ENCODE measurements at places on chromosomes 4 and X.

DNA sequence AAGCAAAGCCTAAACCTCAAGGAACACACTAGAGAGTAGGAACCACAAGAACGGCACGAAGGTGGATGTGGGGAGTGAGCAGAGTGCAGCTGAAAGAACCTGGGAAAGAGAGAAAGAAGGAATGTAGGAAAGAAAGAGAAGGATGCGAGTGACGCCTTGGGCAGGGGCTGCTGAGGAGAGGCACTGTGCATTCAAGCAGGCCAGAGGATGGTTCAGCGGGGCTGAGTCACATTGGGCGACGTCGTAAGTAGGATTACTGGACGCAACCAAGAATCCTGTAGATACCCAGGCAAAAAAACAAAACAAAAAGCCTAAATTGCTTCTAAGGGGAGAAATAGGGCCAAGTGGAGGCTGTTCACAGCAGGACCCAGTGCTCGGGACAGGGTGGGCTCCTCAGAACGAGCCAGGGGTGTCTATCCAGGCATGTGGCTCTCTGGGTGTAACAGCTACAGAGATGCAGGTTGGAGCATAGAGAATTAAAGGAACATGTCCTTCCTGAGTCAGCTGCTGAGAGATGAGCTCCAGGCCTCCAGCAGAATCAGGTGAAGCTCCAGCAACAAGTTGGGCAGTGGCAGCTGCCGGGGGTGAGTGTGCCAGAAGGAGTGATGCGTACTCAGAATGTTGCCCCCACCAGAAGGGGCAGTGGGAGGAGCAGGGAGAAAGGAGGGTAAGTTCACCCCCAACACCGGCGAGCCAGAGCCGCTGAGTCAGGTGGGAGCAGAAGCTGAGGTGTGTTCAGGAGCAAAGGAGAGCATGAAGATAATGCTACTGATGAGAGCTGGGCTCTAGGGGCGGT, 38.6 kb downstream of the NELFA start:
- no peak for DNase-seq

GRCh38 chrX:11100281-11101035, 10.7 kb upstream of the HCCS start:
- DNase-seq: no peak

DNA sequence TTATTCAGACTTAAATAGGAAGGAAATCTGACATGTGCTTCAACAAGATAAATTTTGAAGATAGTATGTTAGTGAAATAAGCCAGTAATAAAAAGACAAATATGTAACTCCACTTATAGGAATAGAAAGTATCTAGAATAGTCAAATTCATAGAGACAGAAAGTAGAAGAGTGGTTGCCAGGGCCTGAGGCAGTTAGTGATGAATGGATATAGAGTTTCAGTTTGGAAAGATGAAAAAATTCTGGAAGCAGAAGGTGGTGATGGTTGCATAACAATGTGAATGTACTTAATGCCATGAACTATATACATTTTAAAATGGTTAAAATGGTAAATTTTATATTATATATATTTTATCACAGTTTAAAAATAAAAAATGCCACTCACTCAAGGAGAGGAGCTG, 54.3 kb downstream of the HAND2 start:
- no peak for DNase-seq

- no peak for DNase-seq
Measured at GRCh38 chrX:139297638-139298037, 232.9 kb upstream of the F9 start.

GRCh38 chr4:174265916-174266315, 17.6 kb downstream of the FBXO8 start:
- no peak for DNase-seq

DNA sequence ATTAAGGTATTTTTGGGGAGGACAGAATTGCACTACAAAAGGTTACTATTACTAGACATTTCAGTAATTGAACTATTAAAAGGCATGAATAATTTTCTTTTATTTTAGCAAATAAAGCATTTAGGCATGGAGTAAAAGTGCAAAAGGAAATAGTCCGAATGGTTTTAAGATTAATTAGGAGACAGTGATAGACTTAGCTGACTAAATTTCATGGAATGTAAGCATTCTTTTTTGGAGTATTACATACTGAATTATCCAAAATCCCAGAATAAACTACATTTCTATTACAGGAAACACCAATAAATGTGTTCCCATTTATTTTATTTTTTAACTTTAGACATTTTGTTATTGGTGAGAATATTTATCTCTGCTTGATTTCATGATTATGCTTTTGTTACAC, 30.7 kb upstream of the MAP9 start:
- DNase-seq: no peak

- no peak for DNase-seq
Measured at GRCh38 chr4:77449171-77449570, 156.4 kb upstream of the CXCL13 start.

DNA sequence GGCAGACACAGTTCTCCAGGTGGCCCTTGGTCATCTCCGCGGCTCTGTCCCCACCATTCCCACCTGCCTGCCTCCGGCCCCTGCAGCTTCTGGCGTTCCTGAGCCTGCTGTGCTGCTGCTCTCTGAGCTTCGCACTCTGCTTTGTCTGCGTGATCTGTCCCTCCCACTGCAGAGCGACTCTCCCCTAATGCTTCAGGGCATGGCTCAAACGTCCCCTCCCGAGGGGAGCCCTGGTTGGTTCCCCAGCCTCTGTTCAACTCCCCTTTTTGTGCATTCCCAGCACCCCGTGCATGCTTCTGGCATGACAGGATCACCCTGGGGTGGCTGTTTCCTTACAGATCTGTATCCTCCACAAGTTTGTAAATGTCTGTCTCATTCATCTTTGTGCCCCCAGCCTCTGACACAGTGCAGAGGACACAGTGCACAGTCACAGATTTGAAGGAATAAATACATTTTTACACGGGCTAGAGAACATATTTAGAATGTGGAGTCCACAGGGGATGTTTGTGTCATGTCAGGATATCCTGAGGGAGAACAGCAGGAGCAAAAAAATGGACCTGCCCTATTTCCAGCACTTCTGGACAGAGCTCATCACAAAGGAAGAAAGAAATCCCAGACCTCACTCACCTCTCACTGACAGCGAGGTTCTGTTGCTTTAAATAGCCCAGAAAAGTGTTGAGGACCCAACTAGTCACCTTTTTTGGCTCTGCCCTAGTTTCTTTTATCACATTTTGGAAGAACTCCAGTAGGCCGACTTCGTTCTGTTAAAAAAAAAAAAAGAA, 72.6 kb downstream of the GATB start:
- no peak for DNase-seq

DNA sequence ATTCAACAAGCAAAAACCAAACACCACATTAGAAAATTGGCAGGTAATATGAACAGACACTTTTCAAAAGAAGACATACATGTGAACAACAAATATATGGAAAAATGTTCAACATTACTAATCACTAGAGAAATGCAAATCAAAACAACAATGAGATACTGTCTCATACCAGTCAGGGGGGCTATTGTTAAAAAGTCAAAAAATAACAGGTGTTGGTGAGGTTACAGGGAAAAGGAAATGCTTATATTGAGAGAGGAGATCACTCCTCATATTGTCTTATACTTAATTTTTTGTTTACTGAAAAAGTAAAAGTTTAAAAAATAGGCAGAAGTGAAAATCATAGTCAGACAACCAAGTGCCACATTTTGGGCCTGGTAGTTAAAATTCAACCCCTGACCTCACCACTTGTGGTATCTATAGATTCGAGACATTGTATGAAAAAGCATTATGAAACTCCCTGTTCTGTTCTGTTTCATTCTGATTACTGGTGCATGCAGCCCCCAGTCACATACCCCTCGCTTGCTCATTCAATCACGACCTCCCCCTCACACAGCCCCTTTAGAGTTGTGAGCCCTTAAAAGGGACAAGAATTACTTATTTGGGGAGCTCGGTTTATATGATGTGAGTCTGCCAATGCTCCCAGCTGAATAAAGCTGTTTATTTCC, 153.7 kb upstream of the FGF16 start:
- no peak for DNase-seq

GRCh38 chr4:130955520-130955919, 1859.6 kb downstream of the C4orf33 start:
- no peak for DNase-seq

DNA sequence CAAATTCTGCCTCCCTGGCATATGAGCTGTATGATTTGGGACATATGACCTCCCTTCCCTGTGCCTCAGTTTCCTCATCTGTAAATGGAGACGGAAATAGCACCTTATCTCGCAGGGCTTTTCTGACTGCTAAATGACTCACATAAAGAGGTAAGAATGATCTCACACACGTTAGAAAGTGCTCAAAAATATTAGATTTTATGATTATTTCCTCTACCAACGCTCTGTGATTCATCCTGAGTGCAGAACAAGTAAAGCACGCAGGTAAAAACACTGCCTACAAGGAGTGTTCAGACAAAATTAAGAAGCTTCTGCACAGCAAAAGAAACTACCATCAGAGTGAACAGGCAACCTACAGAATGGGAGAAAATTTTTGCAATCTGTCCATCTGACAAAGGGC, 21.1 kb downstream of the ACSL1 start:
- no peak for DNase-seq

- no peak for DNase-seq
Measured at GRCh38 chr4:23903859-23904438, 14.1 kb upstream of the PPARGC1A start.

DNA sequence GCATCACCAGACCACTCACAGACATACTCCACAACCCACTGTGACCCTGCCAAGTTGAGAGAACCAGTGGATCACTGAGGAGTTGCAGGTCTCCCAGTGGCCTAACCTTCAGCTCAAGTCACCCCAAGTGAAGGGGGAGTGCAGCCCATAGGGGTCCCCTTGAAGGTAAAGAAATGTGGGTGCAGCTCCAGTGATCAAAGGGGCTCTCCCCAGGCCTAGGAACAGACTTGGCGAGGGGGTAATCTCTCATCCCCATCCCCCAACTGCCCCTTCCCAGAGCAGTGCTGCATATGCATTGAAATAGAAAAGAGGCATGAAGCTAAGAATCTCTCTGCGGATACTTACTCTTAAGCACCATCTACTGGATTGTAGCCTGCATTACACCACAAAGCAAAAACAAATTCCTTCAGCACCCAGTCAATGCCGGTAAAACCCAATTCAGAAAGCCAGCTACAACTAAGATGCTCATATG, 27.0 kb downstream of the MAGEE1 start:
- no peak for DNase-seq

DNA sequence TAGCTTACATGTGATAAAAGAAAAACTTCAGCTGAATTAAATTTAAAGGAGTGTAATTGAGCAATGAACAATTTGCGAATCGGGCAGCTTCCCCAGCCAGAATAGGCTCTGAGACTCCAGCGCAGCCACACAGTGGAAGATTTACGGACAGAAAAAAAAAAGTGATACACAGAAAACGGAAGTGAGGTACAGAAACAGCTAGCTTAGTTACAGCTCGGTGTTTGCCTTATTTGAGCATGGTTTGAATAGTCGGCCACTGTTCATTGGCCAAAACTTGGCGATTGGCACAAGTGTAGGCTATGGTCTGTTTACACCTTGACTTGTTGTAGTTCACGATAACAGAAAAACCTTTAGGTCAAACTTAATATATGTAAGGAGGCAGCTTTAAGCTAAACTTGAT, 16.7 kb upstream of the SUPT20HL1 start:
- DNase-seq: no peak

GRCh38 chr4:71711044-71711984, 72.6 kb downstream of the GC start:
- no peak for DNase-seq

- no peak for DNase-seq
Measured at GRCh38 chr4:169052594-169052945, 42.5 kb upstream of the CBR4 start.

DNA sequence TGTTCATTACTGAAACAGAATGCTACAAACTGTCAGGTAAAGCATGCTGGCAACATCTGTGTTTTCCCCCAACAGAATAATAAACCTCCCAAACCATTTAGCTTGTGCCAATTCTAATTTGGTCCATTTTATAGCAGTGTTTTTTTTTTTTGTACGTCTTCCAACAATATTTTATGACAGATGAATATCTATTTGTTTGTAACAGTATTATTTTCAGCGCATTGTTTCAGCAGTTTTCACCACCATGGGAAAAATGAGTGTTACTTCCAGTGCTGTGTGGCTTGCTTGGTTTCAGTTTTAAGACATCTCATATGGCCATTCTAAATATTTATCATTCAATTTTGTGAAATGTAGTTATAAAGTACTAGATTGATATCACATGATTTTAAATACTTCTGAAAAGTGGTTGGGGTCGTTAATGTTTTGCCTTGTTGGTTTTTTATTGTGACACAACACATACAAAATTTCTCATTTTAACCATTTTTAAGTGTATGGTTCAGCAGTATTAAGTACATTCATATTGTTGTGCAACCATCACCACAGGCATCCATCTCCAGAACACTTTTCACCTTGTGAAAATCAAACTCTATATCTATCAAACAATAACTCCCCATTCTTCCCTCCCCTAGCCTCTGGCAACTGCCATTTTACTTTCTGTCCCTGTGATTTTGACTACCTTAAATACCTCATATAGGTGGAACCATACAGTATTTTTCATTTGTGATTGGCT, 25.6 kb upstream of the TBC1D19 start:
- DNase-seq: no peak

DNA sequence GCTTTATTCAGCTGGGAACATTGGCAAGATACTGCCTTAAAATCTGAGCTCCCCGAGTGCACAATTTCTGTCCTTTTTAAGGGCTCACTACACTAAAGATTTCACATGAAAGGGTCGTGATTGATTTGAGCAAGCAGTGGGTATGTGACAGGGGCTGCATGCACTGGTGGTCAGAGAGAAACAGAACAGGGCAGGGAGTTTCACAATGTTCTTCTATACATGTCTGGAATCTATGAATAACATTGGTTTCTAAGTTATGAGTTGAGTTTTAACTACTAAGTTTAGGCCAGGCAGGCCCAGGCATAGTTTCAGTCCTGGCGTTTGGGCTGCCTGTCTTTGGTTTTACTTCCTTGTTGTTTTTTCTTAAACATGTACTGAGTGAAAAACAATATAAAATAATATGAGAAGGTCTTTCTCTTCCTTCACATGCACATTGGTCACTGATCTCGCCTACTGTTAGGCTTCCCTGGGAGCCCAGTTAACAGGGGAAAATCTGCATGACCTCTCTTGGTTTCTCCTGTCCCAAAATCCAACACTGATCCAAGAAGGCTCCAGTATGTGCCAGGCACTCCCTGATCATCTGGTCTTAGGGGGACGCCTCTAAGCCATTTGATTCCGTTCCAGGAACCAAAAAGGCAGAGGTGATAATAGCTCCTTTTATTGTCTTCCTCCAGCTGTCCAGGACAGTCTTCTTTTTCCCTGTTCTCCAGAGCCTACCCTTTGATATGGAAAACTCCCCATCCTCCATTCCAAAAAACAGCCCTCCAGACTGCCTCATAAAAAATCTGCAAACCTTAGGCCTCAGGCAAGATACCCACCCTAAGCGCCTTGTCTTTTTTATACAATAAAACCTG, at the start of gene UGT2B17:
UGT2B17 (minus strand) TSS at position 51 of the 854 bp plus-strand sequence. CDS start 7,838 bp downstream, outside the sequence.
- DNase-seq: no peak

GRCh38 chrX:108068121-108068520, 23.2 kb downstream of the PSMD10 start:
- DNase-seq: no peak
